A549 treated with AZD2906 at 1 μM for 4 hours (cell line): ENCODE measurements at places on chromosomes 7 and 10. TPM values are rescaled to one million over a fixed set of nuclear protein-coding genes. Genes with fewer than 3 reads are reported as not detected.

The PKD2L1 gene
- total RNA-seq, result 0.06 to 0.33 TPM (median 0.16 TPM) in 4 of 5 replicates, not detected in the other

The OR2A5 gene
- not detected in 5 replicates for total RNA-seq

The MINDY3 gene
- total RNA-seq, result 12.8 to 14.6 TPM (median 14.1 TPM) in 5 replicates

The CALU gene
- 121 to 210 TPM (median 144 TPM) in 5 replicates for total RNA-seq

The GPR146 gene
- total RNA-seq, result 1.8 to 2.1 TPM (median 1.9 TPM) in 5 replicates
